NCI-H226 (cell line): ENCODE measurements at places on chromosomes 11 and 22.

DNA sequence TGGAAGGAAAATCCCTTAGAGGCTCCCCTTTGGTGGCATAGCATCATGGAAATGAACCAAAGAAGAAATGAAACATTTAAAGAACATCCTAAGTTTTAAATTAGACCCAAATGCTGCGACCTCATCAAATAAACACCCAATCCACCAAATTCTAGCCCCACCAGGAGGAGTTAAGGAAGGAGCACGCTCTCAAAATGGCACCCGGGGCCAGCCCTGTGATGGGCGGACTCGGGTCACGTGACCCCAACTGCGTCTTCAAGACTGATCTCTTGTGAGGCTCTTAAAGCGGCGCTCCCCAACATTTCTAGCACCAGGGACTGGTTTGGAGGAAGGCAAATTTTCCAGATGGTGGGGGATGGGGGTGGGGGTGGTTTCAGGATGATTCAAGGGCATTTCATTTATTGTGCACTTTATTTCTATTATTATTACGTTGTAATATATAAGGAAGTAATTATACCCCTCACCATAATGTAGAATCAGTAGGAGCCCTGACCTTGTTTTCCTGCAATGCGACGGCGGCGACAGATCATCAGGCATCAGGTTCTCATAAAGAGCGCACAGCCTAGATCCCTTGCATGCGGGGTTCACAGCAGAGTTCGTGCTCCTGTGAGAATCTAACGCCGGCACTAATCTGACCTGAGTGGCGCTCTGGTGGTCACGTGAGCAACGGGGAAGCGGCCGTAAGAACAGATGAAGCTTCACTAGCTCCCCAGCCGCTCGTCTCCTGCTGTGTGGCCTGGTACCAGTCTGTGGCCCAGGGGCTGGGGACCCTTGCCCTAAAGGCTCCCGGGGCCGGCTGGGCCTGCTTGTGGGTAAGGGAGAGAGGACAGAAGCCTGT is 90.6 kb upstream of the SLC22A12 start:
- DNase-seq = no peak

DNA sequence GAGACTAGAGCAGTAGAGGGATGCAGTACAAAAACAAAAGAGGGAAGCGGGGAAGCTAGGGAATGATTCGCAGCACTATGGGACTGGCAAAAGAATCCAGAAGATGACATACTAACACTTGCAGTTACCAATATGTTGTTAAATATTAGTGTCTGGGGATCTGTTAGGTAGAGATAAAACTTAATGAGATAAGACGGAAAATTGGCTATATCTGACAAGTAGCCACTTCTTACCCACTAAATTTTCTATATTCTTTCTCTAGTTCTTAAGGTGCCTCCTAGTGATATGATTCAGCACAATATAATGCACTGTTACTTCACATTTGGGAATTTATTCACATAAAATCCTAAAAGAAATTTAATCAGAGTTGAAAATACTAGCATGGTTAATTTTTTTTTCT is 30.8 kb downstream of the CCDC90B start:
- DNase-seq = no peak

GRCh38 chr22:44378380-44378779 is 65.6 kb upstream of the SHISAL1 start:
- DNase-seq = no peak

- peak; percentile 46 for DNase-seq
These were observed 501 bp downstream of the CD151 start for GRCh38 chr11:833114-833791.

GRCh38 chr11:47641600-47642098 is 710 bp downstream of the MTCH2 start:
- DNase-seq = no peak

- DNase-seq = no peak
These were observed 247.2 kb upstream of the CADM1 start for GRCh38 chr11:115751243-115752015.

DNA sequence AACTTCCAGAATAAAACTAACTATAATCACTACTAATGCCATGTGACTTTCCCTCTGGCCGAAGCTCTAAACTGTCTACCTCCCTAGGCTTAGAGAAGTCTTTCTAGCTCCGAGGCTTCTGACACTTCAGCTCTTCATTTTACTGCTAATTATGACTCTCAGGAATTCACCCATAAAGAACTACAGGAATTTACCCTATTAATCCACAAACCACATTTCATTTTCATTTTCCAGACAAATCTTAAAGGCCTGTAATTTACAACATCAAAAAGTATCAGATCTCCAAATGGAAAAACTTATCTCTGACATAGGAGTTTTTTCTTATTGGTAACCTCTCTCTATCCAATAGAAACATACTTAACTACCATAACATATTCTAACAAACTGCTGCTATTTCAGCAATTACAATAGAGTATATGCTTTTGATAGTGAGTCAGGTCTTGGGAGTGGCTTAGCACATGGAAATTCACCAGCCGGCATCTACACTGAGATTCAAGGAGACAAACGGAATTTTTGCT is 33.4 kb downstream of the MRTFA start:
- DNase-seq = peak; percentile 51

GRCh38 chr11:93933230-93933629 is 82.8 kb upstream of the VSTM5 start:
- DNase-seq = peak; percentile 22

- DNase-seq = peak; percentile 25
These were observed 1.6 kb downstream of the TRIM68 start for GRCh38 chr11:4606231-4607015.

- peak; percentile 61 for DNase-seq
These were observed 52.8 kb downstream of the WT1 start for GRCh38 chr11:32382339-32383049.

DNA sequence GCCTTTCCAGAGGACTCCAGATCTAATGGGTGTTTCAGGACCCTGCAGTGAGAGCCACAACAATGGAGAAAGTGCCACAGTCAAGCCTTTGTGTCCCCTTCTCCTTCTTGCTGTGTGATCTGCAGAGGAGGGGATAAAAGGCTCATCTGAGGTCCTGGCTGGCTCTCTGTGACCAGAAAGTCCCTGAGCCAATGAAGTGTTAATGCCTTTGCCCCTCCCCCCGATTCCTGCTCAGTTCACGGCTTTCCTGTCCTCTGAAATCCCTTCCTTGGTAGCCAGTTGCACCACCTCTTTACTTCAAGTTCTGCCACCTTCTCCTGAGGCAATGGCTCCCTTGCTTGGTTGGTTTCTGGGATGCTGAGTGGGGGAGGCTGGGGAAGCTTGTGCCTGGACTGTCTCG is 47.6 kb downstream of the FLI1 start:
- DNase-seq = no peak

DNA sequence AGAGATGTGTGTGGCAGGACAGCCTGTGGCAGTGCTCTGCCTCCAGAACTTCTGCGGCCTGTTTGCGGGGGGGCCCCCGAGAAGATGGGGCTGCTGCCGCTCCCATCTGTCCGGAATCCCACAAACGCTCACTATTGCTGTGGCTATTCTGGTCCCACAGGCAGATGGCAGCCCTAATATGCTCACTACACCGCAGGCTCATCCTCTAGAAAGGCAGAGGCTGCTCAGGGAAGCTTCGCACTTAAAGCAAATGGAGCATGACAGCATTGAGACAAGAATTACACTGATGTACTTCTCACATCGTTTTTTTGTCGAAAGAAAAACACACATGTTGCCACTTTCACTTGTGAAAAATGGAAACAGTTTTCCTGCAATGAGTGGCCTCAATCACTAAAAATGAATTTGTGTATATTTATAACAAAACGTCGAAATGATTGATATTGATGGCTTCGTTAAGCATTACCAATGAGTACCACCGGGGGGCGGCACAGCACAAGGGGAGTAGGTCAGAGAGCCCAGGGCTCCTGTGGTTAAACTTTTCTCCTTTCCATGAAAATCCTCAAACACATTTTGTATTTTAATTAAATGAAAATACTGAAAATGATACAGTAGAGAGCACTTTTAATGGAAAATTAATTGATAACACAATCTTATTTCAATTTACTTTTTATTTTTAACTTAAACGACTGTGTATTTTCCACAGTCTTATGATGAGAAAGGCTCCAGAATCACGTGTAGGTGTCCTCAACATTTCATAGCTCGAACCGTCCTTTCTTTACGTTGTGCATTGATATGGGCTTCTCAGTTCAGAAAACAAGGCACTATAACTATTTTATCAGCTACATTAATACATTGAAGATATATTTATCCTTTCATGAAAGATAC is 69.1 kb downstream of the CTTN start:
- no peak for DNase-seq

DNA sequence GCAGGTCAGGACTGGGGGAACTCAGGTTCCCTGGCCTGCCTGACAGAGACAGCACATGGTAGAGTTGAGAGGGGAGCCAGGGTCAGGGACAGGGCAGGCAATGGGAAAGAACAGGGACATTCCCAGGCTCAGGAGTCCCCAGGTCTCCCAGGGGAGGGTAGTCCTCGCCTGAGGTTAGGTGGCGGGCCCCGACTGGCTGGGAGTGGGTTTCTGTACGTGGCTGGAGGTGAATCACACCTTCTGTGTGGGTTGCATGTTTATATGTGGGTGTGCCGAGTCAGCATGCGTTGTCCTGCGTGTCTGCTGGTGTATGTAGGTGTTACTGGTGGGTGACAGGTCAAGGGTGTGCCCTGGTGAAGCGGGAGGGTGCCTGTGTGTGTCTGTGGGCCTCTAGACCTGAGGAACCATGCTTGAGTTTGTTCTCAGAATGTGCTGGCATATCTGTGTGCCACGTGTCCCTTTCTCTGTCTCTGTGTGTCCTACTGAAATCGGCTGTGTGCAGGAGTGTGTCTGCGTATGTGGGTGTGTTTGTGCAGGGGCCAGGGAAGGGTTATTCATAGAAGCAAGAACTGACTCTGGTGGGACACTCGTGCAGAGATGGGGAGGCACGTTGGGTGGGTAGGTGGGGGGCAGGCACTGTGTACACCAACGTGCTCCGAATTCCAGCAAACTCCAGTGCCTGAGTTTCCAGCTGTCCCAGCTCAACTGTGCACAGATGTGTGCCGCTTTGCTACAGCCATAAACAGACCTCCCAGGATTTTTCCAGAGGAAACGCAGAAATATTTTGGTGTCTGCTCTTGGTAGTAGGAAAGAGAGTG is 23.8 kb upstream of the OAF start:
- DNase-seq = no peak
